NCI-H82 (cell line): ENCODE measurements at places on chromosomes 7 and 10.
A peak's percentile ranks its signal among the peaks of the same experiment; 100 is the strongest.

DNA sequence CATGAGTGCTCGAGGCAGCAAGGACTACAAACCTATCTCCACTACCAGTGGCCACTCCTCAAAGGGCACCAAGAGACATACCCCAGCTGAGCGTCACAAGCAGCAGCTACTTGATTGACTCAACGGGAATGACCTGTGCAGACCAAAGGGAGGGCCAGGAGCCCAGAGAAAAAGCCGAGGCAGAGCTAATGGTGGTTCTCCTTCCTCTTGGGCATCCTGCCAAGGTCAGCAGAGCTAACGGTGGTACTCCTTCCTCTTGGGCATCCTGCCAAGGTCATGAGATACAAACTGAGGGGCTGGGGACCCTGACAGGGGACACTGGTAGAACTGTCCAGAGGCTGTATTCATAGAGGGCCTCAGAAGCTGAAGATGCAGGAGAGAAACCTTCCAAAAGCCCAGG is 60.4 kb downstream of the FAM53B start:
- no peak for DNase-seq

- DNase-seq: peak; percentile 99
These were observed 107.7 kb downstream of the CACNA2D1 start for GRCh38 chr7:82335927-82336326.

- no peak for DNase-seq
These were observed 65.3 kb downstream of the TFEC start for GRCh38 chr7:115965236-115965635.

GRCh38 chr10:23157239-23157681 is 34.9 kb upstream of the PTF1A start:
- DNase-seq: no peak
